ENCODE measurements at places on chromosomes 12 and 14. TPM values are rescaled to one million over a fixed set of nuclear protein-coding genes. Genes with fewer than 3 reads are reported as not detected.

DNA sequence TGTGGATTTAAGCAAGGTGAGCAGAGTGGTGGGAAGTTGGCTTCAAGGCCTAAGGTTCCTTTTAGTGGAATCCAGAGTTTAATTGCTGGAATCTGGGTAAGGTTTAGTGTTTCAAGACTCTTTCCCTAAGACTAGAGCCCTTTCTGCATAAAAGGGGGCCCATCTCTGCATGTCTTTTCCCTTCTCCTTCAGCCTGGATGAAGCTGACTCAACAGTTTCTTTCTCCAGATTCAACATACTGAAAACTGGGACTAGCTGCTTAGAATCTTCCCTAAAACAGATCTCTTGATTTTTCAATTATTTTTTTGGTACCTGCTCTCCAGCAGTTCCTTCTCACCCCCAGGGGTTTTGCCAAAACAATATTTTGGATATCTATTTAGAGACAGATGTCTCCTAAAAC is 34.0 kb downstream of the SLC4A8 start:
- DNase-seq, result no peak

GRCh38 chr14:23804817-23805216 is 148.8 kb upstream of the DHRS4 start:
- no peak for DNase-seq

- no peak for DNase-seq
These were observed 11.0 kb downstream of the PRPH start for GRCh38 chr12:49305762-49306510.

GRCh38 chr12:132771126-132771838 is 9.7 kb upstream of the ANKLE2 start:
- peak; percentile 21 for DNase-seq

DNA sequence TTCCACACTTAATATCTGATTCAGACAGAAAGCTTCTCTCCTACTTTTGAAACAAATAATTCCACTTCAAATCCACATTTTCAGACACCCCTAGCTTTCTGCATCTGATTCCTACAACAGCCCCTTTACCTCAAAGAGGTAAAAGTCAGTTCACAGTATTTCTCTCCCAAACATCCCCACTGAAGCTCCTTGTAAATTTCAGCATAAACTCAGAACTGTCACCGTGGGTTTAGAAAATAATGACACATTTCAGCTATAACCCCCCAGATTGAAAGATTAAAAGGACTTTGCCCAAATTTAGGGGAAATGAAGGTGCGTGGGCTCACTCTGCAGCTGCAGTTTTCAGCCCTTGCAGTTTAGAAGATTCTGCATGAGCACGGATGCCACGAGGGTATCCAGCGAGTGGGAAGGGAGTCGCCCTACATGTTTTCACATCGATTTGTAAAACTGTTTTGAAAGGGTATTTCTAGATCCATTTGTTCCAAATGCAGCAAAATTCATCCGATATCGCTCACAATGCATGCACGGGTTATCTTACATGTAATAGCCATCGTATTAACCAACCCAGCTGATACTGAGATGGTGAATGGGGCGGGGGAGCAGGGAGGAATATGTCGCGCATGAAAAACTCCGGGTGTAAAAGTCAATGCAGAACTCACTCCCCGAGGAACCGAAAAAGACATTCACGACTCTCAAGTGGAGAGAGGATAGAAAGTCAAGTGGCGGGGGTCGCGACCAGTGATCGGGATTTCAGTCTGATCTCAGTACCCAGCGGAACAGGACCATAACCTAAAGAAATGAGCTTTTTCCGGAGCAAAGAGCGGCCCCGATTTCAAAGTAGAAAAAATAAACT is 5.0 kb upstream of the CCND2 start:
- DNase-seq, result no peak

GRCh38 chr12:123748661-123749060 is 13.4 kb upstream of the DNAH10 start:
- no peak for DNase-seq

GRCh38 chr12:131000000-131000486 is 46.3 kb downstream of the ADGRD1 start:
- no peak for DNase-seq

DNA sequence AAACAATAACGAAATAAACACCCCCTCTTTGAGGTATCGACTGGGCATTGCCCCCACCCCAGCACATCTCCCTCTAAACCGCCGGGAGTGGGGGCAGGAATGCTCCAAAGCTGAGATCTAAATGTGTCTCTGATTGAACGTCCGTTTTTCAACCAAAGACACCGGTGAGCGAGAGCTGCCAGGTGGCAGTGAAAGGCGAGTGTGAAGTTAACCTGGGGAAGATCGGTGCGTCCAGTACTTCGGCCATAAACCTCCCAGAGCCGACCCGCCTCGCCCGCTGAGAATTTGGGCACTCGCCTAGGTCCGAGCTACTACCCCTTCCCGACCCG is 625 bp downstream of the ANGEL1 start:
- DNase-seq, result no peak

DNA sequence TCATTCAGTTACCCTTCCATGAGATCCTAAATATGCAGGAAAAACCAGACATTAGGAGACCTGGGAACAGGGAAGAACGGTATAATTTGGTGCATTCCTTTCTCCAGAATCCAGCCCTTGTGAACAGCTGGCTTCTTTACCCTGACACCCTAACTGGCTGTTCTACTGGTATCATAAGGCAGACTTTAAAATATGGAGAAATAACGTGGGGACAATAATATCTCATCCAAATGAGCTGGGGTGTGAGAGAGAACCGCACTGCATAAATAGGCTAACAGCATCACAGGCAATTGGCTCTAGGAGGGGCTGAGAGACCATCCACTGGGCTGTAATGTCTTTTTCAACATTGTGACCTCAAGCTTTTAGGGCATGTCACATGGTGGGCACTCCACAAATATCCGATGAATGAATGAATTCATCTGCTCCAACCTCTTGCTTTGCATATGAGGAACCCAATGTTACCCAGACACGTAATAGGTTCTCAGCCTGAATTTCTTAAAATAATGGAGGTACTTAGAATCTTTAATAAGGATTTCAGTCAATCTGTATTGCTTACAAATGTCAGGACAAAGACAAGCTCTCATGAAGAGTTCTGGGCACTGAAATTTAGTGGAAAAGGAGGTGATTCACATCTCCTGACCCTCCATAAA is 157.9 kb downstream of the SAMD4A start:
- DNase-seq, result no peak

- peak; percentile 11 for DNase-seq
These were observed 377.1 kb upstream of the RGS6 start for GRCh38 chr14:71554959-71555612.

GRCh38 chr12:89062996-89063395 is 289.3 kb downstream of the DUSP6 start:
- no peak for DNase-seq

GRCh38 chr14:73887694-73888459 is 1.2 kb downstream of the ZNF410 start:
- DNase-seq, result no peak

GRCh38 chr14:65000898-65001591 is 14.3 kb downstream of the FNTB start:
- DNase-seq, result no peak

Gene COX8C
- total RNA-seq, result not detected

Gene NANOG
- not detected for total RNA-seq

Gene ACOT6
- not detected for total RNA-seq

Gene MVK
- 33.6 TPM for total RNA-seq

Gene RNF212B
- not detected for total RNA-seq

Measured in activated T-helper 2 cell treated with anti-CD3 and anti-CD28 coated beads, Interferon-gamma antibody, Interleukin-2, Interleukin-4, amounts not matched to agents 10 μg/mL and 5 μg/mL and 100 μg/mL, durations not matched to agents 14 hours and 24 hours and 36 hours (primary cell).